Fibroblast of skin of left biceps (primary cell): ENCODE measurements at places on chromosomes 3 and 15.
A peak's percentile ranks its signal among the peaks of the same experiment; 100 is the strongest.

- no peak for DNase-seq
Observed at GRCh38 chr15:85412956-85413854, 32.8 kb downstream of the AKAP13 start.

DNA sequence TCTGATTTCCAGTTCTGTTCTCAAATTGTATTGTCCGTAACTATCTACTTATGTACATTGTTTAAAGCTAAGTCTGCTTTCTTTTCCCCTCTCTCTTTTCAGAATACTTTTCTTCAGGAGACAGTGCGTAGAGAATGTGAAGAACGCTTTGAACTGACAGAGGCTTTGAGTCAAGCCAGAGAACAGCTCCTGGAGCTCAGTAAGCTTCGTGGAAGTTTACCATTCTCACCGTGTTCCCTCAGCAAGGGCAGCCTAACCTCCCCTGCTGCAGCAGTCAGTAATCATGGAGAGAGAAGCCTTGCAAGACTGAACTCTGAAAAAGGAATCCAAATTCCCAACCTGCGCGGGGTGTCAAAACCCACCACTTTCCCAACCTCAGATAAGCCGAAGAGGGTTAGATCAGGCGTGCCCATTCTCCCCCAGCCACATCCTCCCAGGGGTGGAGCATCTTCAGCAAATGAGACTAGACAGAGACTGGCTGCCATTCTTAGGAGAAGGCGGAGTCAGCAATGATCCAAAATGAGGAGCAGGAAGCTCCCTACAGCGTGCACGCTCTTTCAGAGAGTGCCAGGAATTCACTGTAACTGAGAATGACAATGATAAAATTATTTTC, 114.6 kb downstream of the CCNL1 start:
- no peak for DNase-seq

DNA sequence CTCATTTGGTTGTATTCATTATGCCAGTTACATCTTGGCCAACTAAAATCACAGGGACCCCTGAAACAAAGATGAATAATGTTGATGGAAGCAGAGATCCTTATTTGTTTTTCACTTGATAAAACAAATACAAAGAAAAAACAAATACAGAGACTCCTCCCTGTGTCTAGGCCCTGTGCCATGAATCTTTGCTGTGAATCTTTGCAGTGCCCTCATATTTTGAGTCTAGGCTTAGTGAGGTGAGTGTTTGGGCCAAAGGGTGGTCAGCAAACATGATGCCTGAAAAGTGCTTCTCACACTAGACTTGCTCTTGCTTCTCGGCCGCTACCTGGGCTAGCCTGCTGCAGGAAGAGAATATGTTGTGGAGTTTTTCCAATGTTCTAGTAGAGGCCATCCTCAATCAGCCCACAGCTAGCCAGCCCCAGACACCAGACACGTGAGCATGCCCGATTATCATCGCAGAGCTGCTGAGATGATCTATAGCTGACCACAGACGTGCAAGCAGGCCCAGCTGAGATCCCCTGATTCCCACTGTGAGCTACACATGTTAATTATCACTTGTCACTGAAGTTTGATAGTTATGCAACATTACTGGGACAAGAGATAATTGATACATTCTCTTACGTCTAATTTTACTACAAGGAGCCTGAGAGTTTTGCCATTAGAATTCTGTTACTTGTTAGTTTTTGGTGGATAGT, 191.4 kb downstream of the THRB start:
- peak; percentile 55 for DNase-seq

- no peak for DNase-seq
Observed at GRCh38 chr15:50365971-50366370, 11.0 kb upstream of the GABPB1 start.

DNA sequence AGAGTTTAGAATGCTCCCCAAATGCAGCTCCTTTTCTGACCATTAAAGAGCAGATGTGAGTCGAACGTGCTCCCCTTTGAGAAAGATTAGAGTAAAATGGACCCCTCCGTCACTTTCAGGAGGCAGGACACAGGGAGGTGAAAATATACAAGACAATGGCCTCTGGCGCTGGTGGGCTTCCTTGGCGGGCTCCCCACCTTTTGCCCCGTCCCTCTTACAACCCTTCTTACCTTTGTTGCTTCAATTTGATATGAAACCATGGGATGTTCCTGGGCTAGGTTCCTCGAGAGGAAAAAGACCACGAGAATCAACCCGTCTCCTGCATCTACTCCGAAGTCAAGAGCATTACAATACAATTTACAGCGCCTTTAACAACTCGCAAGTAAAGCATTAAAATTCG, 214.2 kb downstream of the MEIS2 start:
- DNase-seq: no peak

- DNase-seq: no peak
Observed at GRCh38 chr3:89697321-89697916, 590.0 kb downstream of the EPHA3 start.

GRCh38 chr3:41751597-41751996, 210.3 kb downstream of the ULK4 start:
- no peak for DNase-seq

- no peak for DNase-seq
Observed at GRCh38 chr3:165518346-165518745, 318.9 kb downstream of the BCHE start.

GRCh38 chr3:131361464-131362421, 19.8 kb upstream of the NUDT16 start:
- DNase-seq: no peak

- DNase-seq: no peak
Observed at GRCh38 chr3:42148086-42148848, 57.1 kb downstream of the TRAK1 start.

GRCh38 chr3:71104121-71104541, 479.4 kb downstream of the FOXP1 start:
- peak; percentile 89 for DNase-seq

DNA sequence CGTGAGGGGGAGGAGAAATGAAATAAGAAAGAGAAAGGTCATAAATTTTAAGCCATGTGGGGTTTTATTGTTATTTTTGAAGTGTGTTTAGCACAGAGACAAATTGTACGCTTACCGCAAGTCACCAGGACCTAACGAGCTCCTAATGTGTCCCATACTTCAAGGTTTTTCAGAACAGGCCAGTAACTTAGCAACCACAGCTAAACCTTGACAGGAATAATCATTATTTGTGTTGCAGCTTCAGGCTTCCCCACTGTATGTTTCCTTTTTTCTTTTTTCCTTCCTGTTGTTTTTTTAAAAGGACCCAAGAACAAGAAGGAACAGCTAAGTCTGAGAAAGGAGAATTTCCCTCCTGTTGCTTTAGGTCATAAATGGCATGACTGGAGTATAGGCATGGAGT, 160.8 kb downstream of the TUSC7 start:
- no peak for DNase-seq

DNA sequence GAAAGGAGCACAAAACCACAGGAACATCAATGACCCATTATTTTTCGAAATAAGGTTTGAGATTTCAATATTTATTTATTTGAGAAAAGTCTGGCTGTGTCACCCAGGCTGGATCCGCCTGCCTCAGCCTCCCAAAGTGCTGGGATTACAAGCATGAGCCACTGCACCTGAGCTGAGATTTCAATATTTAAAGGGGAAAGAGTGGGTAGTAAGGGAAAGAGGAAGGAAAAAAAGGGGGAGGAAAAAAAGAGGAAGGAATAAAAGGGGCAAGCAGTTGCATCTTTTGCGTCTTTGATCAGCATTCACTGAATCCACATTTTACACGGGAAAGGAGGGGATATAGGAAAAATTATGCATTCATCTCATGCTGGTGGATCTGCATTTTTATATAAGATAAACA, 47.4 kb downstream of the ERICH6 start:
- no peak for DNase-seq

- DNase-seq: peak; percentile 98
Observed at GRCh38 chr15:32870240-32871033, 152.6 kb downstream of the GREM1 start.

- DNase-seq: no peak
Observed at GRCh38 chr3:177329854-177330253, 132.6 kb upstream of the TBL1XR1 start.

DNA sequence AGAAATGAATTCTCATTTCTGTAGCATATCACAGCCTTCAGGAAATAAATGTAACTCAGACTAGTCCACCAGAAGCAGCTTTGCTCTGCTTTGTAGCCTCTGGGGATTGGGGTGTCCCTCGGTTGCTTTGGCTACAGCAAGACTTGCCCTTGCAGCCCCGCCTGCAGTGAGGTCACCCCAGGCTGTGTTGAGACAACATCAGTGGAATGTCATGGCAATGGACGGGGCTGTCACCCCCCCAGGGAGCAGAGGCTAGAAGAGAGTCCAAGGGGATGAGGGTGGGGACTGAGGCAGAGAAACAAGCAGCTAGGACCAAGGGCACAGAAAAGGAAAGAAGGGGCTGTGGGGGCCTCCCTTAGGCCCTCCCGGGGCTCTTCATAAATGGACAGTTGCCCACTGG, 854 bp downstream of the CLEC3B start:
- no peak for DNase-seq

DNA sequence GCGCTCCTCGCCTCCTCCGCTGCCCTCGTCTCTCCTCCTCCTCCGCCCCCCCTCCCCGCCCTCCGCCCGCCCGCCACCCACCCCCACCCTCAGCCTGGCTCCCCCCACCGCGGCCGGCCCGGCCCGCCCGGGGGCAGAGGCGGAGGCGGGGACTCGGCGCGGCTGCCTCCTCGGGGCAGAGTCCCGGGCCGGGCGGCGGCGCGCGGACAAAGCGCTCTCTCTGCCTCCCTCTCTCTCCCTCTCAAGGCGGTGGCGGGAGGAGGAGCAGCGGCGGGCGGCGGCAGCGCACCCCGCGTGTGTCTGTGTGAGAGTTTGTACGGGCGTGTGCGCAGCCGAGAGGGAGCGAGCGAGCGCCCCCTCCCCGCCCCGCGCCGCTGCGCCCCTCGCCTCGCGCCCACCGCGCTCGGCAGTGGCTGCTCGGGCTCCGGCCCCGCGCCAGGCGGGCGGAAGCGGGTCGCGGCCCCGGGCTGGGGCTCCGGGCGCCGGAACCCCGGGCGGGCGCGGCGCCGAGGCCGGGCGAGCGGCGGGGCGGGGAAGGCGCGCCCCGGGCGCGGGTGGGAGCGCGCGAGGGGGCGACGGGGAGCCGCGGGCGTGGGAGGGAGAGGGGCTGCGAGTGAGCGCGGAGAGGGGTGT, at the start of gene IGF2BP2:
IGF2BP2 (minus strand) TSS at position 37 of the 633 bp plus-strand sequence. CDS start 82 bp downstream, outside the sequence.
- peak; percentile 74 for DNase-seq

- no peak for DNase-seq
Observed at GRCh38 chr3:111591555-111591954, 3.6 kb downstream of the ZBED2 start.

DNA sequence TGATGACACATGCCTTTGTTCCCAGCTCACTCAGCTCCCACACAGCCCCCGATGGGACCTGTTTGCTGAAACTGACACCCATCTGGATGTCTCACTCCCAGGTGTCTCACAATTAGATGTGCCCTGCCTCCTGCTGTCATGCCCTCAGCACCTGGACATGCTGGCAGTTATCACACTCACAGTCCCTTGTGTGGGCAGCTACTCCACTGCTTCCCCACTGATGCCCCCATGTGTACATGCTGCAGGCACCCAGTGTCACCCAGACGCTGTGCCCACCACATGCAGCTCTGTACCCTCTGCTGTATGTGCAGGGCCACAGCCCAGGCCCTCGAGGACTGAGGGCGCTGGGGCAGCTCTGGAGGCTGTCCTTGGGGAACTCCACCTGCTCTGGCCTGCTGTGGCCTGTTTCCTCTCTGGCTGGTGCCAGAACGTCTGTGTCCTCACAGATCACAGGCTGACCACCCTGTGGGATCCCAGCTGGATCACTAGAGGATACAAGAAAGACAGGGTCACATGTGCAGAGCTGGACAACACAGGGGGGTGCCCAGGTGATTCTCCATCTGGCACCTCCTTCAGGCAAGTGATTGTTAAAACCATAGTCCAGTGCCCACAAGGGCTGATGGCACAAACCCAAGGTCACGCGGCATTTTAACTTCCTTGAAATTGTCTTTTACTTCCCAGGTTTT, 14.0 kb downstream of the C3orf22 start:
- no peak for DNase-seq

GRCh38 chr3:39528844-39529243, 61.4 kb downstream of the MOBP start:
- no peak for DNase-seq

- no peak for DNase-seq
Observed at GRCh38 chr3:81549831-81550230, 211.6 kb downstream of the GBE1 start.

GRCh38 chr3:100210772-100211135, 50.0 kb upstream of the TBC1D23 start:
- peak; percentile 52 for DNase-seq

DNA sequence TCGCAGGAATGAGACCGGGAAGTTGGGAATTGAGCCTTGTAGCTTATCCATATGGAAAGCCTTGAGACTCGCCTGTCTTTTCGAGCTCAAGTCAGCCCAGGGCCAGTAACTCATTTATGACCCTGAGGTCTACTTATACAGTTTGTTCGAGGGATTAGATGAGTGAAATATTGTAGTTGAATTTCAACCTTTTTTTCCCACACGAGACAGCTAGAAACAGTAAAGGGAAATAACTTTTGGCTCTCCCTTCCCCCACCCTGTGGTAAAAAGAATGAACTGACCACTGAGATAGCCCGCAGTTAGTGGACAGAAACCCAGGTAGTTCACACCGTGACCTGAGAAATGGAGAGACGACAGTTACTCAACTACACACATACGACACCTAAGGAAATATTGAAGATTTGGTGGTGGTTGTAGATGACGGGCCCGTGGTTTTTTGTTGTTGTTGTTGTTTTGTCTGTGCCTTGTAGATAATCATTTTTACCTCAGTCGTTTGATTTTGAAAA, 841 bp downstream of the EIF3J start:
- DNase-seq: no peak

GRCh38 chr3:69297501-69297900, 88.4 kb downstream of the FRMD4B start:
- DNase-seq: no peak

GRCh38 chr15:51093839-51094605, 684 bp downstream of the TNFAIP8L3 start:
- DNase-seq: no peak

DNA sequence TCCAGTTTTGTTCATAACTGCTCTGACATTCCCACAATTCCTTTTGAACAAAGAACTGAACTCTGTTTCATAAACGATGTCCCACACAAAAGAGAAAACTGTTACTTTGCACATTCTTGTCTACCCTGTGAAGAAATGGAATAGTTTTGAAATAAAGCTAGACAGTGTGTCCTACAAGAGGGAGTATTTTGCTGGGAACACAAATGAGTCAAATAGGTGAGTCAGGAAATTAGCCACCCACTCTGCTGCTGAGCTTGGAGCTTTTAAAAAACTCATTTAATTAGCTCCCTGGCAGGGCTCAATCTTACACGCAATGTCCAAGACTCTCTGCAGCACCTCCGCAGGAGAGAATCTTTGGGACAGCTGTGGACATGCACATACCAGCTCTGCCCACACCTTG, 193.4 kb downstream of the SLC9A9 start:
- no peak for DNase-seq

DNA sequence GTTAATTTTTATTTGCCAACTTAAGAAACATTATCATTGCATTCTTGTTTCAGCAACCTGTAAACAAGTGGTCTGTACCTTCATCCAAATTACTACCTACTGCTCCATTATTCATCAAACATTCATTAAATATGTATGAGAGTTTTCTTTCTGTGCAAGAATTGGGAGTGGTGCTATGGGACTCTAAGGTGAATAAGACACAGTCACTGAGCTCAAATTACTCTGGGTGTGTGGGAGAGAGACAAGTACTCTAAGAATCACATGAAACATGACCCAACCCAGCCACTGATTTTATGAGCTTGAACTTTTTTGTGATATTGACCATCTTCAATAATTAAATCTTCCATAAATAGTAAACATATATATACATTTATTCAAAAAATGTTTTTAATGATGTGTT, 227.2 kb upstream of the TP63 start:
- DNase-seq: no peak
